Left renal cortex interstitium (tissue), 4 donors: ENCODE measurements at places on chromosomes 12 and 14. TPM values are rescaled to one million over a fixed set of nuclear protein-coding genes. Genes with fewer than 3 reads are reported as not detected.
A peak's percentile ranks its signal among the peaks of the same experiment; 100 is the strongest.

Gene ABCC9
- polyA plus RNA-seq = 22.2 TPM

Gene CABP1
- 5.2 TPM for polyA plus RNA-seq

Gene TOMM20L
- 1.4 TPM for polyA plus RNA-seq

Gene TCL1A
- polyA plus RNA-seq = 1.9 TPM

Gene COCH
- polyA plus RNA-seq = 2.6 TPM

Gene BICDL1
- 39.4 TPM for polyA plus RNA-seq

Gene PTPRR
- 0.64 TPM for polyA plus RNA-seq

Gene RNF212B
- 0.82 TPM for polyA plus RNA-seq

Gene KSR2
- 0.54 TPM for polyA plus RNA-seq

Gene IAPP
- polyA plus RNA-seq = not detected

Gene KLHL33
- polyA plus RNA-seq = 0.45 TPM

Gene GZMB
- polyA plus RNA-seq = 0.49 TPM

DNA sequence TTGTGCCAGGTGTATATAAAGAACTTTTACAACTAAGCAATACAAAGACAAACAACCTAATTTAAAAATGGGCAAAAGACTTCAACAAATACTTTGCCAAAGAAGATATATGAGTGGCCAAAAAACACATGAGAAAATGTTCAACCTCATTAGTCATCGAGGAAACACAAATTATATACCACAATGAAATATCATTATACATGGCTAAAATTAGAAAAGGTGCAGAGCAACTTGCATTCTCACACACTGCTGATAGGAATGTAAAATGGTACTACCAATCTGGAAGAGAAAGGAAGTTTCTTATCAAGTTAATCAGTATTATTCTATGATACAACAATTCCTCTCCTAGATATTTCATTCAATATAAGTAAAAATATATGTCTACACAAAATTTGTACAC is 131.6 kb upstream of the FRMD6 start:
- DNase-seq = no peak

GRCh38 chr12:108531929-108532848 is 17.1 kb downstream of the FICD start:
- DNase-seq = no peak

- DNase-seq = no peak
These were observed 124.2 kb downstream of the NPAS3 start for GRCh38 chr14:33062881-33063280.

DNA sequence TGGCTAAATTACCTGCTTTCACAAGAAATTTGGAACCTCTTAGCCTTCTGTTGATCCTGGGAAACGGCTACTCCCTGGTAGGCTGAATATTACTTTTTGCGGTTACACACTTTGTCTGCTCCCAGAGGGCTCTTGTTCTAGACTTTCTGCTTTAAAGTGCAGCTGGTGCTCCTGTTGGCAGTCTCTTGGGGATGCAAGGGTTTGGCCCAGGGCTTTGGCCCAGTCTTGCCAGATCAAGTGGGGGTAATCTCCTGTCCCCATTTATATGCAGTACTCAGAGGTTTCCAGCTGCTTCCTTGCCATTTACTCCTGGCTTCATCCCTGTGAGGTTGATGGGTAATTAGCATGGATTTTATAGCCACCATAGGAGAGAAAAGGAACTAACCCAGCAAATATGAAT is 558.2 kb upstream of the MIS18BP1 start:
- DNase-seq = no peak

GRCh38 chr14:79413734-79414428 is 797.4 kb downstream of the DIO2 start:
- DNase-seq = no peak

GRCh38 chr14:69326611-69327010 is 66.7 kb downstream of the GALNT16 start:
- DNase-seq = no peak

DNA sequence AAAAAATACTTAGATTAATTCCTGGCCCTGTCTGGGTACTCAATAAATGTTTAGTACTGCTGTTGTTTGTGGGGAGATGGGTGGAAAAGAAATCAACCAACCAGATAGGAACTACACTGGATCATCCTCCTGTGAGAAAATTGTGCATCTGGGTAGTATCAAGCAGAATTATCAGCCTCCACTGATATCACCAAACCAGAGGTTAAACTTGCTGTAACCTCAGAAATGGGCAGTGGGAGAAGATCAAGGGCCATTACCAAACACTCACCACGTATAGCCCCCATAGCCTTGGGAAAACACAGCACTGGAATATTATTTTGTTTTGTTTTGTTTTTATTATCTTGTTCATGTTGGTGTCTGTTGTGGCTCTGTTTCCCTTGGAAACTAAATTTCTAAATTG is 19.7 kb downstream of the VEZT start:
- DNase-seq = no peak

GRCh38 chr12:50086148-50086547 is 1.0 kb downstream of the SMARCD1 start:
- DNase-seq = no peak

DNA sequence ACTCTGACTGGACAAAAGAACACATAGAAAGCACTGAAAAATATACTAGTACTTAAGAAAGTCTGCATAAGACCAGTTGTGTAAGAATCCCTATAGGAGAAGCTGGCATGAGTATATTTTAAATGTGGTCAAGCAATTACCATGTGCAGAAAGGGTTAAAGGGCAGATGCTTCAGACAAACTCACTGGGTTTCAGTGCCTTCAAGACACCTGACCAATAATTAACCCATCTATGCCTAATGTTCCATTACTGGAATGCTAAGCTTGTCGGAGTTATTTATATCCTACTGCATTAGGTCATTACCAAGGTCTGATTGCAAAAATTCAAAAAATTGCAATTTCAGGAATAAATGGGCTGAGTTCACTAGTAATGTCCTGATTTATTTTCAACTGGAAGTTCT is 41.3 kb downstream of the HNRNPC start:
- DNase-seq = no peak

DNA sequence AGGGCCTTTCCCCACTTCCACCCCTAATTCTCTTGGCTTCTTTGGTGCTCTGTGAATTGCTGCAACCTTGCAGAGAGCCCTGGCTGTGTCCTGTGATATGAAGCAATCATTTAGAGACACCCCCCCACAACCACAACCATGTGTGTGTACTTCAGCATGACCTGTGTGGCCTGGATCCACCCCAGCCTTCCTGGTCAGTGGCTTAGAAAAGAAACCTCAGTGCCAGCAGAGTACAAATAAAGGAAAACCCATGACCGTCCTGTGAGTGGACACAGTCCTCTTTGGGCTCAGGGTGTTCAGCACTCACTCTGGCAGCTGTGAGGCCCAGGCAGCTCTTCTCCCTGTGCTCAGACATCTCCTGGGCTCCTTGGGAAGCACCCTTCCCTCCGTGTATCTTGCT is 206.6 kb upstream of the DIO3 start:
- no peak for DNase-seq

DNA sequence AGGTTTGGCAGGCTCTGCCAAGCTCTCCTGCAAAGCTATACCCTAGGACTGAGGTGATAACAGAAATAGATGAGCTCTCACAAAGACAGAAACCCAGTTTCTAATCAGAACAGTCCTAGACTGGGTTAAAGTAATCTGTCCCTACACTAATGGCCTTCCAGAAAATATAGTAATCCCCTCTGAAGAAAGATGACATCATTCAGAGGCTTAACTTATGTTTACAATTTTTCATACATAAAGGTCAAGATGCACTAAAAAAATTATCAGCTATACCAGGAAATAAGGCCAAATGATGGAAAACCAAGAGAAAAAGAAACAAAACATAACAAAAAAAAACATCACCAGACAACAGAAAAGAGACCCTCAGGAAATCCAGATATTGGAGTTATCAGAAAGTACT is 4.9 kb upstream of the WASHC4 start:
- DNase-seq = no peak

DNA sequence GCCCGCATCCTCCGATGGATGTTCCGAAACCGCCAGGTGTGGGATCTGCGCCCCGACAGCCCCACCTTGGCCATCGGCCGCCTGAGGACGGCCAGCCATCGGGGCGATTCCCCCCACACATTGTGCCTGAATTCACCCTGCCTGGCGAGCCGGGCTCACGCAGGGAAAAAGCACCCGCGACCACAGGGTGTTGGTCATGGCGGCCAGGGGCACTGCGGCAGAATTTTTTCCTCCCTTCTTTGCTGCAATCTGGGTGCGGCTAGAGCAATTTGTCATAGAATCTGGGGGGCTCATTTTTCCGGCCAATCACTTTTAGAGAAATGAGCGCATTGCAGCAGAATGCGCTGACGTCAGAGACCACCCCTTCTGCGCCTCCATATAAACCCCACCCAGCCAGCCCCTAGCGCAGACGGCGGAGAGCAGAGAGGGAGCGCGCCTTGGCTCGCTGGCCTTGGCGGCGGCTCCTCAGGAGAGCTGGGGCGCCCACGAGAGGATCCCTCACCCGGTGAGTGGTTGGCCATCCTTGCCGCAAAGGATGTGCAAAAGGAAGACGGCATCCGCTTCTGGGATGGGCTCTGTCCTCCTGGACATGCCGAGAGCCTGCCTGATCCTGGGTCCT is at the start of gene MEG3:
Gene MEG3, plus strand, starts transcription at position 406 of the 619 bp plus-strand sequence.
- DNase-seq = peak; percentile 56

GRCh38 chr12:7180685-7181084 is 8.8 kb upstream of the PEX5 start:
- no peak for DNase-seq

DNA sequence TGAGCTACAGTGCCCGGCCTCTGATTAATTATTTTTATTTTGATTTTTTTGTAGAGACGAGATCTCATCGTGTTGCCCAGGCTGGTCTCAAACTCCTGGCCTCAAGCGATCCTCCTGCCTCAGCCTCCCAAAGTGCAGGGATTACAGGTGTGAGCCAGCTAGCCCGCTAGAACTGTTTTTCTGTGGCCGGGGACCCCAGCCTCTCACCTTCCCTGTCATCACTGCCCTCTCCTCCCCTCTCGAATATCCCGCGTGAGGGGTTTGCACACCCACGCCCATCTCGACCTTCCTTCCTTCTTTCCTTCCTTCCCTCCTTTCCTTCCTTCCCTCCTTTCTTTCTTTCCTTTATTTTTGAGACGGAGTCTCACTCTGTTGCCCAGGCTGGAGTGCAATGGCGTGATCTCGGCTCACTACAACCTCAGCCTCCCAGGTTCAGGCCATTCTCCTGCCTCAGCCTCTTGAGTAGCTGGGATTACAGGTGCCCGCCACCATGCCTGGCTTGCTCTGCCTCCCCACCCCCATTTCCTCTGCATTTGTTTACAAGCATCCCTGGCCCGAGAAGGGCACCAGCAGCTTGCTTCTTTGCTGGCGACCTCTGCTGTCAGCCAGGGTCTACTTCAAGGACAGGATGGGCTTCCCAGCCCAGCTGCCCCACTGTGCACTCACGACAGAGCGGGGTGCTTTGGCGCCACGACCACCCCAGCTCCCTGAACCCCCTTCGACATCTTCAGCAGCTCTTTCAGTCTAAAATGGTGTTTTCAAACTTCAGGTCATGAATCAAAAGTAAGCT is 4.3 kb upstream of the TRAF3 start:
- no peak for DNase-seq

DNA sequence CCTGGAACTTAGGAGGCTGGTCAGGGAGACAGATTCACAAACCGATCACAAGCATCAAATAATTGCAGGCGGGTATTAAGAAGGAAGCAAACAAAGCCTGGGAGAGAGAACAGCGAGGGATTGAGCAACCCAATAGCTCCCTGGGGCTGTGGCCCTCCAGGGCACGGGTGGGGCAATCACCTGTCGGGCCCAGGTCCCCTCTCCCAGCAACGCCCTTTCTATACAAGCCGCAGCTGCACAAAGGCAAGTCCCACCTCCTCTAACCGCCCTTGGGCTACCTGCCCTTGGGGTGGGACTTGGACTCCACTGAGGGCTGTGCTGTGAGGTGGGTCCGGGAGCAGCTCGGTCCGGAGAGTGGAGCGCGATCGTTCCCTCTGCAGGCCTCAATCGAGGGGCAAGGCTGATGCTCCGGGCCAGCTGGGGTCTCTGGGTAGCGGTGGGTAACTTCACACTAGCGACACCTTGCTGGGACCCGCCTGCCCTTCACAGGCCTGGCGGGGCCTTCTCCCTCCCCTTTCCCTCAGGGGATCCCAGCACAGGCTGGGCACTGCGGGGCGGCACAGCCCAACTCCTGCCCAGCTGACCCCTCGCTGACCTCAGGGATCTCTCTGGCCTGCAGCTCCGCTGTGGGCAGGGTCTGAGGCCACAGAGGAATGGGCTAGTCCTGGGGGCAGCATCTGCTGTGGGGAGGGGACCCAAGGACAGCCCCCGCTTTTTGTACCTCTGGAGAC is 8.0 kb downstream of the PHB2 start:
- DNase-seq = no peak

GRCh38 chr14:104712881-104713734 is 10.9 kb upstream of the ADSS1 start:
- DNase-seq = no peak

GRCh38 chr12:114508529-114509129 is 102.7 kb upstream of the TBX5 start:
- no peak for DNase-seq

- DNase-seq = no peak
These were observed 529 bp downstream of the LRTM2 start for GRCh38 chr12:1820896-1821291.

- no peak for DNase-seq
These were observed 4.4 kb upstream of the TNFAIP2 start for GRCh38 chr14:103118663-103119404.

DNA sequence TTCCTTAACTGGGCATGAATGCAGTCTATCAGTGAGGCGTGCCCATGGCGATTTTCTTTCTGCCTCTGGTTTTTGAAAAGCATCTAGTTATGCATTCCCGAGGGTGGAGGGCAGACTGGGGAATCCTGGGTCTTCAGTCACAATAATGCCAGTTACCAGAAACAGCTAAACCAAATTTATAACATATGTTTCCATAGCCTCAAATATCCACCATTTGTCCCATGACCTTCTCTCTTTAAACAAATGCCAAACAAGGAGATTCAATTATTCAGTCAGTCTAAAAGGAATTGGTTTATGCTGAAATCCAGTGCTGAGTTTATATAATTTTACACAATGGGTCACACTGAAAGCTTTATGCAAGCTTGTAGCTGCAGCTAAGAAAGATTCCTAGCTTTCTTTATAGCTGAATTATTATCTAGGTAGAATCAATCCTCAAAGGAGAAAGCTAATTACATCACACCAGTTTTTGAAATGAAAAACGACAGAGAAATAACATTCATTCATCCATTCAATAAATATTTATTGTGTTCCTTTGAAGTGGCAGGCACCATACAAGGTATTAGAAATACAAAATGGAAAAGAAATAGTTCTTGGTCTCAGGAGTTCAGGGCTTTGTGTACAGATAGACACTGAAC is 131.3 kb upstream of the RAP1B start:
- DNase-seq = no peak
